ENCODE measurements at places on chromosomes 12 and 14. TPM values are rescaled to one million over a fixed set of nuclear protein-coding genes. Genes with fewer than 3 reads are reported as not detected.

DNA sequence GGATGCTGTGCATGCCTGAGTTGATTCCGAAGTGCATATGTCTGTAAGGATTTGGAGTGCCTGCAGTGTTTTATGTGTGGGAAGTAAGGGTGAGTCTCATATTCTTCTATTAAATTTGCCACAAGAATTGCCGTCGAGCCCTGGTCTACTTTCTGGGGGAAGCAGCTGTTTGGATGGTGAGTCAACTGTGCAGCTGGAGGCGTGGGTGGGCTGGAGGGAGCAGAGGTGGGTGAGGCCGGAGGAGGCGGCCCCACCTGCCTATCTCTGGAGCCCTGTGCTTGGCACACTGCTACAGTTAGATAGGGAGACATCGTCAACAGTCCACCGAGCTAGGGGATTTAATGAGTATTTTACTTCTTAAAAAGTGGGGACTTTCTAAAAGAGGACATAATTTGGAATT is 9.7 kb downstream of the GLRX5 start:
- no peak for DNase-seq

- no peak for DNase-seq
These were observed 59.0 kb downstream of the CACNA1C start for GRCh38 chr12:2111826-2112225.

DNA sequence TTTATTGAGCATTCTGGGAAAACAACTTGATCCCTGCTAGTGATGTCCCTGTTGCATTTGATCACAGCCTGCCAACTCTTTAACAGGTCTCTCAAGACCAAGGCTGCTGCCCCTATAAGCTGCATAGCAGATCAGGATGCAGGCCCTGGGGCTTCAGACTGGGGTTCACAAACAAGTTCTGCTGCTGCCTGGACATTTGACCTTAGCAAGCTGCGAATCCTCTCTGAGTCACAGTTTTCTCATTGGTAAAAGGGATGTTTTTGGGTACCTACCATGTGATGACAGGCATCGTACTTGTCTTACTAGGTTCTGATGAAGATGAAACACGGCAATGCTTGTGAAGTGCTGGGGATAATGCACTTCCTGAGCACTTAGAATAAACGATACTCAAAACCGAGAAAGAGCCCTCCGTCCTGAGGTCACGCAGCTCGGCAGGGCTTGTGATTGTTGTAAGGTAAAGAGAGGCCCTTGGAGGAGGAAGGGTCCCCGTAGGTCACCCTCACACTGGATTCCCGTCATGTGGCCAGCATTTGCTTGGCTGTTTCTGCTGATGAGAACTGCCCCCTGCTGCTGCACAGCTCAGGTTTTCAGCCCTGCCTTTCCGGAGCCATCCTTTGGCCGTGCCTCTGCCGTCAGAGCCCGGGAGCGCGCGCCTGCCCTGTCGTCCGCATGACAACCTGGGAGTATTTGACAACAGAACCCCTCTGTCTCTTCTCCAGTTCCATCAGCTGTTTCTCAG is 39.1 kb downstream of the TSPAN9 start:
- DNase-seq = no peak

DNA sequence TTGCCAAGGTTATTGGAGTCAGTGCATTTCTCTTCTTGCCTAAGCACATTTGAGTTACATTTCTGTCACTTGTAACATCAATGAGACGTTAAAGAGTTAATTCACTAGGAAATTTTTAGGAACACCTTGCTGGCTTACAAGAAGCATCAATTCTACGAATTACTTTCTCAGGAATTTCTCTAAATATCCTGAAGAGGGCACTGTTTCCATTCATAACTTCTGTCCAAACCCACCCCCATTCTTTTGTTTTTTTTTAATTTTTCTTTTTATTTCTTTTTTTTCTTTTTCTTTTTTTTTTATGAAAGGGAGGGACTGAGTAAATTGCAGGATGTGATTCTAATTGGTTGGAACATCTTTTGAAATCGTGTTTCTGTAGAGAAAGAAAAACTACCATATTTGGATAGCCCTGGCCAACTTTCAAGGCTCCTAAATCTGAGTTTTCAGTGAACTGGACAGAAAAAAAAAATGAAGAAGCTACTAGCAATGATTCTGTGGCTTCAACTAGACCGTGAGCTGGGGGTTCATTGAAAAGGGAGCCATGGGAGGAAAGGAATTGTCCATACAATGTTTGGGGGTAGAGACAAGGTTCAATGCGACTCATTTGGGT is 285.3 kb downstream of the DAD1 start:
- DNase-seq = no peak

CLEC4C gene
- total RNA-seq = not detected

BATF gene
- not detected for total RNA-seq

MGST1 gene
- 8.8 TPM for total RNA-seq
